M059J (cell line): ENCODE measurements at places on chromosomes 16 and 17. TPM values are rescaled to one million over a fixed set of nuclear protein-coding genes. Genes with fewer than 3 reads are reported as not detected.
A peak's percentile ranks its signal among the peaks of the same experiment; 100 is the strongest.

Gene TMEM235
- total RNA-seq = not detected in 2 replicates

Gene ABI3
- 0.12 TPM in 1 of 2 replicates, not detected in the other for total RNA-seq

Gene PRKCB
- total RNA-seq = not detected in 2 replicates

GRCh38 chr16:87860553-87861299 lies 8.6 kb downstream of the SLC7A5 start:
- DNase-seq = peak; percentile 85

DNA sequence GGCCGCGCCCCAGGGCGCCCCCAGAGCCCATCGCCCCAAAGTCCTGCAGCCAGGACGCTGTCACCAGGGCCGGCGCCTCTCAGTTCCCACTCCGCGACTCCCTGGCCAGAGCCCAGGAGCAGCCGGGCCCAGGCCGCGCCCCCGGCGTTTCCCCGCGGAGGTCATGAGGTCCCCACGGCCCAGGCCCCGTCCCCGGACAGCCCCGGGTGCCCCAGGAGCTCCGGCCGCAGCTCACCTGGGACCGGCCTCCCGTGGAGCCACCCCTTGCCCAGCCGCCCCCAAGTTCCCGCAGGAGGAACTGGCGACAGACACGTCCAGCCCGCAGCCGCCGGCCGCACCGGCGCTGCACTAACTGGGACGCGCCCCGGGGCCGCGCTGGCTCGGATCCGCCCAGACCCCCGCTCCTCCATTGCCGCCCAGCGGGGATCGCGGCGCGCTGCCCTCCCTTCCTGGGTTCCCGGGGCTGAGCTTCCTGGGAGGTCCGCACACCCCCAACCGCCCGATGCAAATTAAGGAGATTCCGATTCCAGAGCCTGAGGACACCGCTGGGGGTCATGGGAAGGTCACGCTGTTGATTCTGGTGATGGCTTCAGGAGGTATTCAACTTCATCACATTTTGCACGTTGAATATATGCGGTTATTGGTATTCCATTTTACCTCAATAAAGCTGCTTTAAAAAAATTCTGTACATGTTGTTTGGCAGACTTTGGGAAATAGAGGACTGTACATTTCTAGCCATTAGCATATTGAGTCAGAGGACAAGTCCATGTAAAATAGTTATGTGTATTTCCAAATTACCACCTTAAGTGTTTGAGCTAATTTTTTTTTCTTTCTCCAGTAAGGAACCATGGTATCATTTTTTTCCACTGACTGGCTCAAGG lies 9.9 kb downstream of the AHSP start:
- no peak for DNase-seq
